ENCODE measurements at places on chromosomes 6 and 20. TPM values are rescaled to one million over a fixed set of nuclear protein-coding genes. Genes with fewer than 3 reads are reported as not detected.

DNA sequence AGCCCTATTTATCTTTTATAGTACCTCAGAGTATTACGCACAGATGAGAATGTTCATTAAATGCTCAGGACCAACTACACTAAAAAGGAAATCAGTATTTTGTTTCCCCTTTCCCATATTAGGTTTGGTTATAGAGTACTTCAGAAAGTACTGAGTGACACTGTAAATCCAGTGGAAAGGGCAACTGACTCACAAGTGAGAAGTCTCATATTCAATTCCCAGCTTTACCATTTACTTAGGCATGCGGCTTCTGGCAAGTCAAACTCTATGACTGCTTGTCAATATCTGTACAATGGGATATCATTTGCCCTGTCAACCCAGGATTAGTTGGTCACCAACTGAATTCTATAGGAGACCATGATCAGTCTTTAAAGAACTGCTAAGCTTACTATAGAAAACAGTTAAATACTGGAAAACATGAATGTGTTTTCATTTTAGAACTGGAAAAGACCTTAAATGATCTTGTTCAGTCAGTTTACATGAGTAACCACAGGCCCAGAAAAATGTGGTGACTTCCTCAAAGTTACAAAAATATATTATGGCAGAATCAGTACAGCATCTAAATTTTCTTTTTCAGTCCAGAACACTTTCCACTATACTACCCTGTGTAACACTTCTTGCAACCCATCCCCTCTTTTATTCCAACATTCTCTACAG is 3.6 kb downstream of the MAP3K7 start:
- no peak for DNase-seq

- no peak for DNase-seq
Measured at GRCh38 chr6:4091941-4092340, 13.0 kb upstream of the FAM217A start.

DNA sequence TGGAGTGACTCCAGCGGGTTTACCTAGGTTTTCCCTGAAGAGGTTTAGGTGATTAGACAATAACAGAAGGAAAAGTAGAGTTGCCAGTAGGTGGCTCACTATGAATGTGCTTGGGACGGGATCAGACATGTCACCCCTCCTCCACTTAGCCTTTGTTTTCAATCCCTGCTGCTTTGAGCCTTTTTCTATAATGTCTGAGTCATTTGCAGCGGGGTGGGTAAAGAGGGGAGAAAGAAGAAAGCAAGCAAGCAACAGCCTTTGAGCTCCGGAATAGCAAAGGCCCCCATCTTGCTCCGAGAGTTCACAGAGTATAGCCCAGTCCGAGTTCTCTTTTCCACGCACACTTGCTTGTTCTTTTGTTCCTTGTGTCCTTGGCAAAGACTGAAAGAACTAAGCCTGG is 129.1 kb downstream of the PACRG start:
- peak; percentile 95 for DNase-seq

DNA sequence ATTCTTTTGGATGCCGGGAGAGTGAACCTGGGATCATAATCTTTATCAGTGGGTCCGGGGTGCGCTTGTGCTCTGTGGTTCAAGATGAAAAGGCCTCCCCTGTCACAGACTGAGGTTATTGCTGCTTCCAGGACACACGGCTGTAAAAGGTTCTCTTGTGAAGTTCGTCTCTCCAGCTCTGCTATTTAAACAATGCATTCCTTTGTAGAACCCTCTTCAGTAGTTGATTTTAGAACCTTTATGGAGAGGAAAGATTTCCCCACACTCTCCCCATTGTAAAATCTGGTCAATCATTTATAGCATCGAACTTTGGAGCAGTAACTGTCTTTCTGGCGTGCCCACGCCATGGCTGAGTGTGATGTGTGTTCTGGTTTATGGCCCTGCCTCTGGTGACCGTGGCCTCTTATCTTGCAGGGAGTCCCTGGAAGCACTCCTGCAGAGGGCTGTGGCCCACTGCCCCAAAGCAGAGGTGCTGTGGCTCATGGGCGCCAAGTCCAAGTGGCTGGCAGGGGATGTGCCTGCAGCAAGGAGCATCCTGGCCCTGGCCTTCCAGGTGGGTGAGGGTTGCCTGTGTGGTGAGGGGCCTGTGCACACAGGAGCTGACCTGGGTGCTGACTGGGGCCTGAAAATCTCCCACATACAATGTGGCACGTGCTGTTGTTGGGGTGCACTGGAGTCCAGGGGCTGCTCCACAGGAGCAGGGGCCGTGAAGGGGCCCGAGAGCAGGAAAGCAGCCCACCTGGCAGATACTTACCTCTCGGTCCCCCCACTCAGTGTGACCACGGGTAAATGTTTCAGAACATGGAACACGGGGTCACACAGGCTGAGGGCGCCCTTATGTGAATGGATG is 11.6 kb upstream of the C20orf204 start:
- no peak for DNase-seq

- no peak for DNase-seq
Measured at GRCh38 chr6:105785066-105785811, 300.9 kb upstream of the PRDM1 start.

DNA sequence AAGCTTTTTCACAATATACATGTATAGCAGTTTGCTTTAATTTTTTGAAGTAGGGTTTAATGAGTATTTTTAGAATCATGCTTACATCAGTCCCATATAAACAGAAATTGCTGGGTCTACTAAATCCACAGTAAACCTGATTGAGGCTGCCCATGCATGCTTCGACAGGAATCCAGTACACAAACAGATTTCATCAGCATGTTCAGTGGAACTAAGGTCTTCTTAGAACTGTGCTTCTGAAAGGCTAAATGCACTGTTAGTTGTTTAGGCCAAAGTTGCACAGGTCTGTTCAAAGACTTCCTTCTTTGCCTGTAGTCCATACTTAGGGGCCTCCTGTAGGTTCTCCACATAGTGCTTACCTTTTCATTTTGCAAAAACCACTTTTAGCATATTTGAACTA is 42.5 kb upstream of the THBS2 start:
- DNase-seq: no peak

GRCh38 chr6:147467886-147468285 is 40.6 kb upstream of the SAMD5 start:
- no peak for DNase-seq

GRCh38 chr6:6908121-6908520 is 199.6 kb upstream of the RREB1 start:
- peak; percentile 54 for DNase-seq

GRCh38 chr6:17281100-17281496 is at the start of gene RBM24:
TSS of gene RBM24 (plus strand) at chr6:17281361. CDS start at chr6:17281582, 221 bp downstream.
- peak; percentile 79 for DNase-seq

DNA sequence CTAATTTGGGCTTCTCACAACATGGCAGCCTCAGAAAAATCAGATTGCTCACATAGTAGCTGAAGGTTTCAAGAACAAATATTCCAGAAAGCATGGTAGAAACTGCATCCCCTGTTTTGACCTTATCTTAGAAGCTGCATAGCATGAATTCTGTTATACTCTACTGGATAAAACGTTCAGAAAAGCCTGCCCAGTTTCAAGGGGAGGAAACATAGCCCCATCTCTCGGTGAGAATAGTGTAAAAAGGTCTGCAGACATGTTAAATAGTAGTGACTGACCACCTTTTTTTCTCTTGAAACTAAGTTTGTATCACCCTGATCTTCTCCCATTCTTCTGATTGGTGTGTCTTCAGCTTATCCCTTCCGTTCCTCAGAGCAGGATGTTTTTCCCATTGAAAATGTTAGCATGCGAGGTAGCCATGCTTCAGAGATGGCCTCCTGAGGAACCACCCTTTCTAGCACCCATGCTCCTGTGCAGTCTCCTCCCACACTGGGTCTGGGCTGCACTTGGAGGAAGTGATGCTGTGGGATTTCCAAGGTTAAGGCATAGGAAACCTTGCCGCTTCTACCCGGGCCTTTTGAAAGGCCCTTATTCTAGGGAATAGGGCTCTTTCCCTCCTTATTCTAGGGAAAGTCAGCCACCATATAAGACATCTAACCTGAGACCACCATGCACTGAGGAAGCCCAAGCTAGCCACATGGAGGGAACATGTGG is 50.1 kb downstream of the MARCKS start:
- no peak for DNase-seq

DNA sequence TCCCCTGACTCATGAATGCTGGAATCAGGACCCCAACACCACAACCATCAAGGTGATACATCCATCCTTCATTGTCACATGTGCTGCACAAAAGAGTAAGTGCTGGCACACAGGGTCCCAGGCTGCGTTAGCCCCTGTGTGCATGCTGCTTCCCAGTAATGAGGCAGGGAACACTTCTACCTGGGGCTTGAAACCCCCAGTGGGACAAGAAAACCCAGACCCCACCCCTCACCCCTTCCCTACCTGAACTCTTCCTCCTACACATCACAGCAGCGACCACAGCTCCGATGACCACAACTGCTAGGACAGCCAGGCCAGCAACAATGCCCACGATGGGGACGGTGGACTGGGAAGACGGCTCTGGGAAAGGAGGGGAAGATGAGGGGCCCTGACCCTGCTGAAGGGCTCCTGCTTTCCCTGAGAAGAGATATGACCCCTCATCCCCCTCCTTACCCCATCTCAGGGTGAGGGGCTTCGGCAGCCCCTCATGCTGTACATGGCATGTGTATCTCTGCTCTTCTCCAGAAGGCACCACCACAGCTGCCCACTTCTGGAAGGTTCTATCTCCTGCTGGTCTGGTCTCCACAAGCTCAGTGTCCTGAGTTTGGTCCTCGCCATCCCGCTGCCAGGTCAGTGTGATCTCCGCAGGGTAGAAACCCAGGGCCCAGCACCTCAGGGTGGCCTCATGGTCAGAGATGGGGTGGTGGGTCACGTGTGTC is 2.0 kb downstream of the HLA-B start:
- no peak for DNase-seq

DNA sequence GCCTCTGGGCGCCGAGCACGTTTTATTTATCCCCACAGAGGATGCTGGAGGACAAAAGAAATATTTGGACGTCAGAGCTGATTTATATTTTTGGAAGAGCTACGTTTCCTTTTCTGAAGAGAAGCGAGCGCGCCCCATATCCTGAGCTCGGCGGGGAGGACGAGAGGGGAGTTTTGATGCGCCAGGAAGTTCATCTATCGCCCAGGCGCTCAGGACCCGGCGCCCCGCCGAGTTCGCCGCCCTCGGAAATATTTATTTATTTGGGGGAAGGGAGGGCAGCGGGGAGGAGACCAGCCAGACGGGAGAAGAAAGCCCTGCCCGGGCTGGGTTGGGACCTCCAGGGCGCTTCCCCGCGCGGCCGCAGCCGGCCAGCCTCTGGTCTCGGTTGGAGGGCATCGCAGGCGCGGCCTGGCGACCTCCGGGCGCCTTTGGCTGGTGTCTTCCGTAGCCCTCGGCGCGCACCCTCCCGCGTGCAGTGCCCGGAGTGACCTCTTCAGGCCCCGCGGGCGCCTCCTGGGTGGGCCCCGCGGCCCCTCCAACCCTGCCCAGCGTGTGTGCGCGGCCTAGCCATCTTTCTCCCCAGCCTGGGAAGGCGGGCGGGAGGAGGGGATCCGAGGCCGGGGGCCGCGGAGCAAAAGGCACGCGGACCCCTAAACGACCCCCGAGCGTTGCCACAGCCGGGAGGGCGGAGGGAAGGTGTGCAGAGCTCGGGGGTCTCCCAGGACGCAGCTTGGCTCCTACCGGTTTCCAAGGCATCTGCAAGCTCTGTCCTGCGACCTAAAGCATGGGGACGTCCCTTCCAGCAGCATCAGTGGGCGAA is 5.4 kb upstream of the FOXF2 start:
- DNase-seq: no peak

GRCh38 chr20:62728028-62728780 is 19.6 kb downstream of the NTSR1 start:
- DNase-seq: peak; percentile 45

GRCh38 chr6:82603871-82604270 is 240.3 kb downstream of the TPBG start:
- DNase-seq: no peak

DNA sequence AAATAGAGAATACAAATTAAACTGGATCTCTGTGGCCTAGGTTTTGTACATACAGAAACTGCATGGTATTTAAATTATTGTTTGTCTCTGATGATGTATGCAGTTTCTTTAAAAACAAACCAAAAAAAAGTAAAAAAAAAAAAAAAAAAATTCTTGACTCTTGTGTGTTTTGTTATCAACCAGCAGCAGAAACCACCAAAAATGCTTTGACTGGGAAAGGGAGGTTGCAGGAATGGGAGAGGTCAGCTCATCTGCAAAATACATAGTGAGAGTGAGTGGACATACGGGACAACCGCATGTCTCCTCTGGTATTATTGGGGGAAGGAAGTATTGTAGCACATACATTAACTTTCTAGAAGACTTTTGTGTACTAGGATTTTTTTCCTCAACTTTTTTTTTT is 38.0 kb downstream of the TBC1D7 start:
- DNase-seq: no peak

DNA sequence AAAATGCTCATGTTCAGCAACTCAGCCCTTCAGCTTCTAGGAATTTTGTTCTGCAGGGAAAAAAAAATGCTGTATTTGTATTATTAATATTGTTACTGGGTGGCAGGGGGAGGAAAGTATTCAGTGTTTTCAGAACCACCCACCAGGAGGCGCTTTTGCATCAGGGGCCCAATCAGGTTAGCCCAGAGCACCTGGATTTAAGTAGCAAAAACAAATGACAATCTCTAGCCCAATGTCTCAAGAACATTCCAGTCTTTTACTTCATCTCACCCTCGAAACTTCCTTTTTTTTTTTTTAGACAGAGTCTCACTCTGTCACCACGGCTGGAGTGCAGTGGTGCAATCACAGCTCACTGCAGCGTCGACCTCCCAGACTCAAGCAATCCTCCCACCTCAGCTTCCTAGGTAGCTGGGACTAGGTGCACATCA is 635 bp upstream of the C20orf203 start:
- DNase-seq: no peak

- DNase-seq: no peak
Measured at GRCh38 chr6:38481211-38481836, 158.4 kb downstream of the BTBD9 start.

DNA sequence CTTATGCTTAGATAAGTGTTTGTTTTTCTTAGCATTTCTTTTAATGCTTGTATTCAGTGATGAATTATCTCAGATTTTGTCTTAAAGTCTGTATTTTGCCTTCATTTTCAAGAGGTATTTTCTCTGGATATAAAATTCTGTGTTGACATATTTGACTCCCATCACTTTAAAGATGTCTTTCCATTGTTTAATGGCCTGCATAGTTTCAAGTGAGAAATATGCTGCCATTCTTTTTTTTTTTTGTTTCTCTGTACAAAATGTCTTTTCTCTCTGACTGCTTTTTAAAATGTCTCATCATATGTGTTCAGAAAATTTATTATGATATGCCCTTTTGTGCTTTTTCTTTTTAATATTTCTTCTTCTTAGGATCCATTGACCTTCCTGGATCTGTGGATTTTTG is 578.0 kb upstream of the NOX3 start:
- DNase-seq: no peak

- no peak for DNase-seq
Measured at GRCh38 chr6:30712441-30712945, 4.6 kb downstream of the MDC1 start.

HDGFL1 gene
- polyA plus RNA-seq: not detected

STK4 gene
- polyA plus RNA-seq: 4.3 TPM

HUS1B gene
- polyA plus RNA-seq: not detected

GRM1 gene
- polyA plus RNA-seq: 0.82 TPM

WASF1 gene
- polyA plus RNA-seq: 6.5 TPM

SMOC2 gene
- 6.5 TPM for polyA plus RNA-seq

MUCL3 gene
- polyA plus RNA-seq: not detected

STX11 gene
- 2.0 TPM for polyA plus RNA-seq

EYA2 gene
- 7.9 TPM for polyA plus RNA-seq

IRAK1BP1 gene
- polyA plus RNA-seq: 6.1 TPM
